ENCODE measurements at places on chromosomes 16 and 17. TPM values are rescaled to one million over a fixed set of nuclear protein-coding genes. Genes with fewer than 3 reads are reported as not detected.
A peak's percentile ranks its signal among the peaks of the same experiment; 100 is the strongest.

The MRPL38 gene
- total RNA-seq = 93.5 TPM

The CALB2 gene
- total RNA-seq = 23.6 TPM

DNA sequence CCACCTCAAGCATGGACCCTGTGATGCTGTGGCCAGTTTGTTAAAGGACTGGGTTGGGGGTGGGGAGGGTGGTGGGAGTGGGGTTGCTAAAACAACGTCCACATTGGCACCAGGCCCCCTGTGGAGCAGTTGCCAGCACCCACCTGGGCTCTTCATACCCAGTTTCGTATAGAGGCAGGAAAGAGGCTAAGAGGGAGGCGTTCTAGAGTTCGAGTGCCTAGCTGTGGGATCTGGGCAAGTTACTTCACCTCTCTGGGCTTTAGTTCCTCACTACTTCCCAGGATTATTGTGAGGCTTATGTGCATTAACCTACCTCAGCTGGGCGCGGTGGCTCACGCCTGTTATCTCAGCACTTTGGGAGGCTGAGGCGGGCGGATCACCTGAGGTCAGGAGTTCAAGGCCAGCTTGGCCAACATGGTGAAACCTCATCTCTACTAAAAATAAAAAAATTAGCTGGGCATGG is 1.4 kb downstream of the MFAP4 start:
- H3K27ac ChIP-seq = peak overlapping the region; percentile 68
- H3K27me3 ChIP-seq = no peaks in the 10 kb centered on the region

GRCh38 chr16:22007509-22008214 is at the start of gene MOSMO:
TSS of gene MOSMO (plus strand) at chr16:22008111. CDS start at chr16:22008302, 191 bp downstream.
- H3K27me3 ChIP-seq = peaks cover 22% of the 10 kb centered on the region
- peak within 1 kb of the TSS; percentile 89 for H3K4me3 ChIP-seq
- peaks cover 20% of the 10 kb centered on the region for H3K4me1 ChIP-seq
- H3K27ac ChIP-seq = peak within 1 kb of the TSS; percentile 71
- peak; percentile 74 for DNase-seq
- H3K36me3 ChIP-seq = peaks cover 4% of the 10 kb centered on the region

DNA sequence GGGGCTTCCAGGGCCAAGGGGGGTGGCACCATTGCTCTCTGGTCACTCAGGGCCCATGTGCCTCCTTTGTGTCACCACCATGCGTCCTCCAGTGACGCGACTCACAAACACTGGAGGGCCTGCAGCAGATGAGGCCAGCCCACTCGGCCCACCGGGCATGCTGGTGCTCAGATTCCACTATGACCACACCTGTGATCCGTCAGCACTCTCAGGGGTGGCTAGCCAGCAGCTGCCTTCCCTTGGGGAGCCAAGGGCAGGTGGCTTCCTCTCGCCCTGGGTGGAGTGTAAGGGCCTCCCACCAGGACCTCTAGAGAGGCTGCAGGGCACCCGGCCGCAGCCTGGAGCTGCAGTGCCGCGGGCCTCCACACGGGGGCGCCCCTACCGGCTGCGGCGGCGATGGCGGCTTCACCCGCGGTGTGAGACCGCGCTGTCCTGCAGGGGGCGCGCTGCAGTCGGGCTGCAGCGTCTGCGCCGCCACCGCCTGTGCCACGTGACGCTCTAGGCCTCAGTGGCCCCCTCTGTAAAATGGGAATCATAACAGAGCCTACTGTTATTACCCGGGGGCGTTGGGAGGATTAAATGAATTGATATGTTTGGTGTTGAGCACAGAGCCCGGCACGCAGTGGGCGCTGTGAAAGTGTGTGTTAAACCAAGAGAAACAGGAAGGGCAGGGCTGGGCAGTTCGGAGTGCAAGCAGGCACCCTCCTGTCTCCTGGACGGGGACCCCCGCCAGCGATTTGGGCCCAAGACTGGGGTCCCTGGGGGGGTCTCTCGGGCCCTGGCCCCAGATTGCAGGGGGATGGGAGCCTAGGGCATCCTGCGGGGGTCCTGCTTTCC is 192.4 kb upstream of the GSE1 start:
- no peak overlapping the region for H3K4me3 ChIP-seq
- no peaks in the 10 kb centered on the region for H3K36me3 ChIP-seq
- H3K27me3 ChIP-seq = no peaks in the 10 kb centered on the region
- DNase-seq = no peak

DNA sequence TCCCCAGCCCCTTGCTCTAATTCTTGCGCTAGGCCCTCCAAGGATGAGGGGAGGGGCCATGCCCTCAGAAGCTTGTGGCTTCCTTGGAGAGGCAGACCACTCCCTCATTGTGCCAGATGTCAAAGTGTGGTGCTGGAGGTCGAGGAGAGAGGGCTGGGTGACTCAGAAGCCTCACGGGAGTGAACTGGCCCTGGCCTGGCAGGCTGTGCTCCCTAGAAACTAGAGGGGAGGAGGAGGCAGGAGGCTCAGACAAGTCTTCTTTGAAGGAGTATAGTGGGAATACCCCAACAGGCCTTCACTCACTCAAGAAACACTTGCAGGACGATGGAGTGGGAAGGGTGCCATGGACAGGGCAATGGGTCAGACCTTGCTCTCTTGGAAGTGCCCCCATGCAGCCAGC is 18.5 kb downstream of the ANKRD40 start:
- H3K4me1 ChIP-seq = peaks cover 59% of the 10 kb centered on the region
- no peak for DNase-seq
- H3K4me3 ChIP-seq = no peak overlapping the region
- H3K36me3 ChIP-seq = no peaks in the 10 kb centered on the region
- H3K27me3 ChIP-seq = no peaks in the 10 kb centered on the region
- peak overlapping the region; percentile 39 for H3K27ac ChIP-seq

The ZNF23 gene
- total RNA-seq = 11.1 TPM

- peaks cover 20% of the 10 kb centered on the region for H3K4me1 ChIP-seq
- peaks cover 32% of the 10 kb centered on the region for H3K27me3 ChIP-seq
- H3K36me3 ChIP-seq = no peaks in the 10 kb centered on the region
- no peak for DNase-seq
- H3K4me3 ChIP-seq = no peak overlapping the region
Measured at GRCh38 chr17:74633326-74633725, 9.8 kb upstream of the CD300E start.

The KRT28 gene
- not detected for total RNA-seq

The CHST4 gene
- total RNA-seq = 0.33 TPM

The PHOSPHO1 gene
- total RNA-seq = not detected

DNA sequence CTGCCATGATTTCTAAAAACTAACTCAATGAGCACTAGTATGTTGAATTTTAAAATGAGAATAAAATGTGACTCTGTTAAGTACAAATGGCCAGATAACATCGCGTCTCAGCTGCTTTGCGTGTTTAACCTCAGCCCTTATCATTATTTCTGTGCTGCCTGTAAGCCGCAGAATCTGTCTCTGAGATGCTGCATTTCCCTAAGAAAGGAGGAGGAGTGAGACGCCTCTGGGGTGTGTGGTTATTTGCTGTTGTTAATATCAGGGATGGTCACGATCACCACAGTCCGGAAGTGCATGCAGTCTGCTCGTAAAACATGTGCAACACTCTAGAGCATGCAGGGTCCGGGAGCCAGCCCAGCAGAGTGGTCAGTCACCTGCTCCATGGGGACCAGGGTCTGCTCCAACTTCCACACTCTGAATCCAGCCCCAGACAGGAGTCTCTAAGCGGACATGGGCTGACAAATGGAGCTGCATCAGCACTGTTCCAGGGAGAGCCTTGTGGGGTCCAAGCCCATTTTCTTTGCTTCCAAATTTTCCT is 342.5 kb downstream of the MAF start:
- no peak overlapping the region for H3K27ac ChIP-seq
- no peaks in the 10 kb centered on the region for H3K27me3 ChIP-seq
- peaks cover 13% of the 10 kb centered on the region for H3K4me1 ChIP-seq
- no peak for DNase-seq

DNA sequence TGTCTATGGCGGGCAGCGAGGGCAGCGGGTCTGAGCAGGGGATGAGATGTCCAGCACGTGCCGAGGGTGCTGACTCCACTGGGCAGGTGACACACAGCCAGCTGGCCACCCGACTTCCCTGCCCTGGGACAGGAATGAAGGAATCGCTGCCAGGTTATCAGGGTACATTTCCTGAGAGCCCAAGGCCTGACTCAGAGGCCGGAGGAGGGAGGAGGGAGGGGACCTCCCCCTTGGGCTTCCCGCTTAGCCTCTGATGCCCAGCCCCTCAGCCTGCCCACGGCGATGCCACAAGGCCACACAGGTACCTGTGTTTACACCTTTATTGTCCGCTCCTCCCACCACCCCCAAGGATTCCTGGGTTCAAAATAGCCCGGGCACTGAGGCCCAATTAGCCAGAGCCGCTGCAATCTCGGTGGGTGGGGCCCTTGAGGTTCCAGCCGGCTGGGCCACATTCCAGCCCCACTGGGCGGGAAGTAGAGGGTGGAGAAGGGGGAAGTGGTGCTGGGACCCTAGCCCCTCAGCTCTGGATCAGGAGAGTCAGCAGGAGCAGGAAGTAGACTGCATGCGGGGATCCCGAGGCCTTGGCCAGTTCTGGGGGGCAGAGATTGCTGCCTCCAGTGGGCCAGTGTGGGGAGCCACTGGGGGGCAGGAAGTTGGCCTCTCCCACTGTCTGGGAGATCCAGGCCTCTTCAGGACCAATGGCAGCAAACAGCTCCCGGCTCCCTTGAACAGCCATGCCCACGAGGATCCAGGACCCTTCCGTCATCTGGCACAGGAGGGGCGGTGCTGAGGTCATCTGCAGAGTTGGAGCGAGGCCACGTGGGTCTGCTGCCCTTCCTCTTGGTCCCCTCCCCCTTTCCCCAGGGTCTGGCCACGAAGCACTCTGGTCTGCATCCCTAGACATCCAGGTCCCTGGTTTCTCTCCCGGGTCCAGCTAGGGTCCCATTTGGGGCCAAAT is 3.4 kb upstream of the PRSS8 start:
- no peak for DNase-seq
- H3K36me3 ChIP-seq = no peaks in the 10 kb centered on the region
- H3K27me3 ChIP-seq = peaks cover 6% of the 10 kb centered on the region
- H3K27ac ChIP-seq = peak overlapping the region; percentile 87

DNA sequence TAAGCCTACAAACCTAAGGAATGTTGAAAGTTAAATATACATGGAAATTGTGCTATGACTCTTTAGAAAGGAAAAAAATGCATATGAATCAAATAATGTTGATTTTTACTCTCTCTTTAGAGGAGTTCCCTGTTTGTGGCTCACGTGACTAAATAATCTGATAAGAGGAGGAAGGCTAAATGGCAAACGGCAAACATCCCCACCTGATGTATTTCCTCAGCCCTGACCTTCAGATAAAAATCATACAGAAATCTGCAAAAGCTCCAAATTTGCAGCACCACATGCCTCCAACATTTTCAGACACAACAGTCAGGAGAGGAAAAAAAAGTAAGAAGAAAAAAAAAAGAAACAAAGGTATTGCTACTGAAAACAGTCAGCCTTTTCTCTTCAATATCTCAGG is 423.0 kb upstream of the PSMD7 start:
- DNase-seq = no peak
- H3K36me3 ChIP-seq = no peaks in the 10 kb centered on the region
- H3K27me3 ChIP-seq = no peaks in the 10 kb centered on the region
- H3K4me3 ChIP-seq = no peak overlapping the region

- H3K4me1 ChIP-seq = peaks cover 2% of the 10 kb centered on the region
- H3K36me3 ChIP-seq = peaks cover 8% of the 10 kb centered on the region
- H3K27me3 ChIP-seq = no peaks in the 10 kb centered on the region
- no peak overlapping the region for H3K4me3 ChIP-seq
- no peak overlapping the region for H3K27ac ChIP-seq
Measured at GRCh38 chr17:82920150-82920549, 80.3 kb upstream of the ZNF750 start.

GRCh38 chr17:20089756-20090547 is 80.8 kb downstream of the SPECC1 start:
- H3K4me3 ChIP-seq = no peak overlapping the region
- H3K27me3 ChIP-seq = peaks cover 3% of the 10 kb centered on the region
- no peak for DNase-seq
- no peaks in the 10 kb centered on the region for H3K36me3 ChIP-seq

The MT1E gene
- total RNA-seq = 12.5 TPM

The OXLD1 gene
- total RNA-seq = 28.1 TPM

DNA sequence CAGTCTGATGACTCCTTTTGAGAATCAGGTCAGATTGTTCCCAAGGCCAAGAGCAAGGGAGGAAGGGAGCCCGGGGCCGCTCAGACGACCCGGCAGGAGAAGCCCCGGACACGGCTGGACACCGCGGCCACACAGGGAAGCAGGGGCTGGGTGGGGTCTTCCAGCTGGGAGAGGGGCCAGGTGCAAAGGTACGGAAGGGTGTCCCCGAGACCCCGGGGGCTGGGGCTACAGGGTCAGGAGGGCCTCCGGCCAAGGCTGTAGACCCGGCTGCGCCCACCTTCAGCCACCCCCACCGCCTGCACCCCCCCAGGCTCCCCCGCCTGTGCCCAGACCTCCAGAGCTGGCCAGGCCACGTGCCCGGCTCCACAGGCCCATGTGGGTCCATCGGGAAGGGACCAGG is 21.9 kb upstream of the C1QTNF8 start:
- H3K4me1 ChIP-seq = peaks cover 5% of the 10 kb centered on the region
- H3K27me3 ChIP-seq = no peaks in the 10 kb centered on the region
- H3K36me3 ChIP-seq = no peaks in the 10 kb centered on the region
- no peak for DNase-seq
- H3K27ac ChIP-seq = no peak overlapping the region
- no peak overlapping the region for H3K4me3 ChIP-seq

The LITAFD gene
- total RNA-seq = not detected

DNA sequence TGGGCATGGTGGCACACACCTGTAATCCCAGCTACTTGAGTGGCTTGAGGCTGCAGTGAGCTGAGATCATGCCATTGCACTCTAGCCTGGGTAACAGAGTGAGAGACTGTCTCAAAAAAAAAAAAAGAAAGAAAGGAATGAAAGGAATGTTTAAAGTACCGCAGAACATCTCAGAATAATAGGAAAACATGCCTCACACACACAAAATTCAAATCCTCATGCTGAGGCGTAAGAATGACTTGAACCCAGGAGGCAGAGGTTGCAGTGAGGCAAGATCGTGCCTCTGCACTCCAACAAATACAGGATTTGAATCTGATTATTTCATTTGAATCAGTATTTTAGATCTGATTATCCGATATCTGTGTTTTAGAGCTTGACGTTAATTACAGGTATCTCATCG is 21.3 kb upstream of the GAA start:
- H3K4me1 ChIP-seq = peaks cover 4% of the 10 kb centered on the region
- no peaks in the 10 kb centered on the region for H3K27me3 ChIP-seq
- no peaks in the 10 kb centered on the region for H3K36me3 ChIP-seq
- H3K4me3 ChIP-seq = no peak overlapping the region
- no peak overlapping the region for H3K27ac ChIP-seq

- H3K4me1 ChIP-seq = peaks cover 8% of the 10 kb centered on the region
- DNase-seq = no peak
- no peaks in the 10 kb centered on the region for H3K27me3 ChIP-seq
- peak overlapping the region; percentile 35 for H3K27ac ChIP-seq
Measured at GRCh38 chr16:58411336-58411735, 19.1 kb downstream of the GINS3 start.
